ENCODE measurements at places on chromosomes 16 and 17.

- DNase-seq = no peak
Observed at GRCh38 chr16:68047987-68048386, 24.9 kb downstream of the DUS2 start.

DNA sequence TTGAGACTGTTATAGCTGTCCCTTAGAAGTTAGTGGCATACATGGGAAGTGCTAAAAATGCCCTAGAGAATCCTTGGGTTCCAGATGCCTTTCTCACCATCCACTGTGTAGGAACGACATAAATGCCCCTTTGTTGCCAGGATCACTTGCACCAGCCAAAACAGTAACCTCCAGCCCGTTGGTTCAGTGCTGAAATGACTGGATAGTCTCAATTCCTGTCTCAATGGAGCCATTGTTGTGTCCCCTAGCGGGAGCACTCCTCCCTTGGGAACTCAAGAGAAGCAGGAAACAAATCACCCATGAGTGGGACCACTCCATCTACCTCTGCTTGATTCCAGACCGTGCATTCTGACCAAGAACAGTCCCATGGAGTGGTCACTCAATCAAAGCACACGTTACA, 23.1 kb downstream of the MPHOSPH6 start:
- no peak for DNase-seq

DNA sequence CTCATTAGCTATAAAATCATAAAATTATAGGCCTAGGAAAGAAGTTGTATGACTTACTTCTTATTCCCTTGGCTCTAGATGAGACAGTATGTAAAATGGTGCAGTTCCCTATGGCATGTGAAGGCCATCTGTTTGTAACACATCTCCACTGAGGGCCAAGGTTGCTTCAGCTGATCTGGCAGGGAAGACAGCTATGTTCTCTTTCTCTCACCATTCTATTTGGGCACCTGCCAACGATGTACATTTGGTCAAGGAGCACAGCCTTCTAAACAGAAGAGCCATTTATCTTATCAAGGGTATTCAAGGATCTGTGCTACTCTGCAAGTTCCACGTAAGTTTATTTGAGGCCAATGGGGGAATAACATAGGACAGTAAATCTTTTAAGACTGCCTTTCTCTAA, 129.8 kb upstream of the TOM1L1 start:
- DNase-seq = no peak

DNA sequence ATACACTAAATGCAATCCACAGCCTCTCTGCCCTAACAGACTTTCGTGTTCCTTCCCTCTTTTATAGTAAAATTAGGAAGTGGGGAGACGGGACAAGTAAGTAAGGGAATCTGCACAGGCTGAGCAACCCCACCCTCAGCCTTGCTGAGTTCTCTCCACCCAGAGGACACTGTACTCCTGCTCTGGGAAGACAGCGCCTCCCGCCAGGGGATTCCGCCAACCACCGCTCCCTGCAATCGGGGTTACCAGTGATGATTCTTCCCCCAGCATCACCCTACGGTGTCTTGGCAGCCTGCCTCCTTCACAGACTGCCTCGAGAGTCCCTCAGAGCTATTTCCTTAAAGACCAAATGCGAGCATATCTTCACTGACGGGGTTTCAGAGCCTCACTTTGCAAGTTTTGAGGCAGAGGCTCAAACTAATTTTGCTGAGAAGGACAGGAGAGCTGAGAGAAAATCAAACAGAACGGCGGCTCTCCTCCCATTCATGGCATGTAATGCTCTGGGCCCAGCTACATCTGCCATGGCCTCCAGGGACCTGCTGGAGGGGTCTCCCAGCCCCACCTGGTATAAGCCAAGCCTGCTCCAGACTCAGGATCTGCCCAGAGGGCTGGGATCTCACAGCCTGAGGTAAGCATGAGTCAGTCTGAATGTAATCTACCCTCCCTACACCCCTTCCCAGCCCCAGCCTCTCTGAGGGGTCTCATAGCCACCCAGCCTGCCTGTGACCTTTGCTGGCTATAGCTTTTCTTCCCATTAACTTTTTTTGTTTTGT, 22.7 kb upstream of the ASGR2 start:
- DNase-seq = no peak

DNA sequence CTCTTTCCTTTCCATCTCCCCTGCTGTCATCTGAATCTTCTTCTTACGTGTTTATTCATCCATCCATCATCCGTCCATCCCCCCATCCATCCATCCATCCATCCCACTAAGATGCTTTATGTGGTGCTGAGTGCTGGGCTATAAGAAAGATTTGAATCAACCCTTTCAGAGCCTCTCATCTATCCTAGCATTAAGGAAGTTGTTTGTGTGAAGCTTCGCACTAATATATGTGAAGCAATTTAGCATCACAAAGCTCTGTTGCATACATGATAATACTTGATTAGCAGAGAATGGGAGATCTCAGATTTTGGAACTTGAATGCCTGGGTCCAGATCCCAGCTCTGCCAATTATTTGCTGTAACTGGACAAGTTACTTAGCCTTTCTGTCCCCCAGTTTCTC, 255.7 kb downstream of the SHISA9 start:
- DNase-seq = no peak

GRCh38 chr16:65917466-65917865, 449.0 kb upstream of the CDH5 start:
- DNase-seq = no peak
